Endodermal cell (in vitro differentiated cells): ENCODE measurements at places on chromosomes 13 and 19.

- no peaks in the 10 kb centered on the region for H3K36me3 ChIP-seq
- H3K4me1 ChIP-seq = no peaks in the 10 kb centered on the region
- no peaks in the 10 kb centered on the region for H3K27me3 ChIP-seq
- no peak overlapping the region for H3K27ac ChIP-seq
- DNase-seq = no peak
Measured at GRCh38 chr13:28606466-28606865, 52.5 kb upstream of the POMP start.

DNA sequence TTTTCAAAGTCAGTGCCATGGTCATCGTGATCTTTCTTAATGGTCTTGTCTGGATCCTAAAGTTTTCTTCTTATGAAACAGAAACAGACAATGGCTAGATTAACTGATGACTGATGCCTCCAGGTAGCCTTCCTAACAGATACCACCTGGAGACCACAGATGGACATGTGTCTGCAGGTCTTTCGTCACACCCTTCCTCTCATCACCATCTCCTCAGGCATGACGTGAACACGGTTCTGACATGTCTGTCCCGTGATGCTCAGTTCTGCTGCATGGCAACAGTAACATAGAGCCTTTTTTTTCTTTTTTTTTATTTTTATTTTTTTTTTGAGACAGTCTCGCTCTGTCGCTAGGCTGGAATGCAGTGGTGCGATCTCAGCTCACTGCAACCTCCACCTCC is 13.1 kb upstream of the LAMP1 start:
- no peak overlapping the region for H3K4me3 ChIP-seq
- H3K27me3 ChIP-seq = peaks cover 7% of the 10 kb centered on the region
- H3K27ac ChIP-seq = no peak overlapping the region
- H3K36me3 ChIP-seq = peaks cover 2% of the 10 kb centered on the region
- DNase-seq = no peak

GRCh38 chr13:22198641-22199217 is 527.9 kb downstream of the FGF9 start:
- no peak overlapping the region for H3K27ac ChIP-seq
- H3K4me1 ChIP-seq = no peaks in the 10 kb centered on the region

GRCh38 chr19:1533510-1534150 is 9.8 kb downstream of the PLK5 start:
- H3K4me1 ChIP-seq = no peaks in the 10 kb centered on the region
- no peak for DNase-seq
- no peaks in the 10 kb centered on the region for H3K36me3 ChIP-seq
- no peaks in the 10 kb centered on the region for H3K27me3 ChIP-seq

DNA sequence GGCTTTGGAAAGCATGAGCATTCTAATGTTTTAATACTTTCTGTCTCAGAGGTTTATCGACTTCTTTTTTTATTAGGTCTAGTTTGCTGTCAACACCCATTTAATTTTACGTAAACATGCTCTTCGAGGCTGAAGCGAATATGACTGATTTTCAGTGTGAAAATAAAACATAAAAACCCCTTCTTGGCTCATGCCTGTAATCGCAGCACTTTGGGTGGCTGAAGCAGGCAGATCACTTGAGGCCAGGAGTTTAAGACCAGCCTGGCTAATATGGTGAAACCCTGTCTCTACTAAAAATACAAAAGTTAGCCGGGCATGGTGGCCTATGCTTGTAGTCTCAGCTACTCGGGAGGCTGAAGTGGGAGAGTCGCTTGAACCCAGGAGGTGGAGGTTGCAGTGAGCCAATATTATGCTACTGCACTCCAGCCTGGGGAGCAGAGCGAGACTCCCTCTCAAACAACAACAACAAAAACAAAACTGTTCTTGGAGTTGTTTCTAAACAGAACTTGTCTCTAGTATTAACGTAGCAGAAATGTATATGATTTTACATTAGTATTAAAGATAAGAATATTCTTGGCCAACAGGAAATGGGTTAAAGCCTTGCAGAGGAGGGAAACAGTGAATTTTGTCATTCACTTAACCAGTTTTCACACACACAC is 7.1 kb upstream of the IGFL3 start:
- H3K27ac ChIP-seq = peak overlapping the region; percentile 93
- H3K4me1 ChIP-seq = no peaks in the 10 kb centered on the region
- peak overlapping the region; percentile 72 for H3K4me3 ChIP-seq
- H3K36me3 ChIP-seq = no peaks in the 10 kb centered on the region

- H3K36me3 ChIP-seq = no peaks in the 10 kb centered on the region
- H3K4me1 ChIP-seq = no peaks in the 10 kb centered on the region
- H3K27ac ChIP-seq = no peak overlapping the region
- no peak overlapping the region for H3K4me3 ChIP-seq
- no peaks in the 10 kb centered on the region for H3K27me3 ChIP-seq
- no peak for DNase-seq
Measured at GRCh38 chr19:33659835-33660234, 38.1 kb downstream of the CHST8 start.

GRCh38 chr13:108597943-108598342 is 31.5 kb upstream of the MYO16 start:
- DNase-seq = no peak
- H3K4me3 ChIP-seq = no peak overlapping the region
- peaks cover 29% of the 10 kb centered on the region for H3K27me3 ChIP-seq
- no peaks in the 10 kb centered on the region for H3K36me3 ChIP-seq
- peaks cover 12% of the 10 kb centered on the region for H3K4me1 ChIP-seq
